ENCODE measurements at places on chromosomes 2 and 18. TPM values are rescaled to one million over a fixed set of nuclear protein-coding genes. Genes with fewer than 3 reads are reported as not detected.

The MALL gene
- total RNA-seq: not detected

The TMEM18 gene
- total RNA-seq: 26.3 TPM

The RTN4 gene
- 85.7 TPM for total RNA-seq

DNA sequence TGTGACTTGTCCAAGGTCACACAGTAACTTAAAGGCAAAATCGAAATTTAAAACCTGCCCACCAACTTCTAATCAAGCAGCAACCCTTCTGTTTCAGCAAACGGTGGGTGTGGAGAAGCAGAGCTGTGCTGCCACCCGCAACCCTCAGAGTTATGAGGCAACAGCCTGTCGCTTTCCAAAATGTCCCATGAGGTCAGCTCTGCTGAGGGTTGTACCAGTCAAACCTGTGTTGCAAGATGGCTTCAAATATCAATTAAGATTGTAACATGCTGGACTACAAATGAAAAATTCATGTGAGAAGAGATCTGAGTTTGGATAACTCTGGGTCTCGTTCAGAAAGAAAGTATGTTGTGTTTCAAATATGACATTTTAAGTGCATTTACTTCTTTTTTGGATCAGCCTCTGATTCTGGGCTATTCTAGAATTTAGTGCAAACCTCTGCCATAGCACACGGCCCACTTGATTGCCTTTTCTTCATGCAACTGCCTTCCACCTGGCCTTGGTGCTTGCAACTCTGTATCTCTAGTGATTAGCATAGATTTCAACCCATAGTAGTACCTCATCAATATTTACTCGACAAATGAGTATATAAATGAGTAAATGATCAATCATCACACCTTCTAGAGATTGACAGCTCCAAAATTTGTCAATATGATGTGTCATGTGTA lies 69.3 kb downstream of the TIMM21 start:
- H3K27me3 ChIP-seq: no peaks in the 10 kb centered on the region
- DNase-seq: no peak
- H3K27ac ChIP-seq: no peak overlapping the region

The TLX2 gene
- 0.14 TPM for total RNA-seq
